GM12892 (cell line): ENCODE measurements at places on chromosomes 1 and 21.

DNA sequence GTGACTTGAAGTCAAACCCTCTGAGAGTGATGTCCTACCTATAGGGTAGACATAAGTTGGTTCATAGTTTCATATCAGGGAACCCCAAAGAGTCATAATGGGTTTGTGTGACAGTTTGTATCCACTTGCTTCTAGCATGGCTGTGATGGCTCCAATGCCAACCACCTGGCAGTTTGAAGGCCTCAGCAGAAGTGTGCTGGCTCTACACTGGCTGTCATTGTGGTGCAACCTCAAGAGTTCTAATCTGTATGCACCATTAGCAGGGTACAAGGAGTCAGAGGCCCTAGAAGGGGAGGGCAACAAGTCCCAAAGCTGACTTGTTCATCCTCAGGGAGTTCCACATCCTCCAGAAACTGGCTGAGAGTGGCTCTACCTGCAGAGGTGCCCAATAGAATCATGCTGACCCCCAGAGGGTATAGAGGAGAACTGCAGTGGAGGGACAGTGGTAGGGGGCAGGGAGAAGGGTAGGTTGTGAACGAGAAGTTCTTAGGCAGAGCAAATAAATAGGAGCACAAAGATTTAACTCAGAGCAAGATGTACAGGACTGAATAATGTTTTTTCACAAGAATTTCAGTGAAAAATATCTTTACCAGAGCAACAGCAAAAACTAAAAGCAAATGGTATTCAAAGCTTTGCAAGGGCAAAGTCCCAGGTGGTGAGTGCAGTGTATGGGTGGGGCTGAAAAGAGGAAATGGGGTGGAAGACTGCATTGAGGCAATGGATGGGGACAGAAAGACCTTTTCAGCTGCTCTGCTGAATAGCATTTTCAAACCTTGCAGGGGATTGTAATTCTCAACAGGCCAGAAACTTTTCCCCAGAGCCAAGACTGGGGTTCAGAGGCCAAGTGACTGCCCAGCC is 3.2 kb downstream of the FCRL2 start:
- peak; percentile 27 for DNase-seq

- DNase-seq, result no peak
These were observed 618.0 kb downstream of the NPHP4 start for GRCh38 chr1:5374192-5374591.

GRCh38 chr1:50214717-50215116 is 106.0 kb downstream of the ELAVL4 start:
- no peak for DNase-seq

GRCh38 chr1:85275701-85276214 is 674 bp downstream of the BCL10 start:
- no peak for DNase-seq

DNA sequence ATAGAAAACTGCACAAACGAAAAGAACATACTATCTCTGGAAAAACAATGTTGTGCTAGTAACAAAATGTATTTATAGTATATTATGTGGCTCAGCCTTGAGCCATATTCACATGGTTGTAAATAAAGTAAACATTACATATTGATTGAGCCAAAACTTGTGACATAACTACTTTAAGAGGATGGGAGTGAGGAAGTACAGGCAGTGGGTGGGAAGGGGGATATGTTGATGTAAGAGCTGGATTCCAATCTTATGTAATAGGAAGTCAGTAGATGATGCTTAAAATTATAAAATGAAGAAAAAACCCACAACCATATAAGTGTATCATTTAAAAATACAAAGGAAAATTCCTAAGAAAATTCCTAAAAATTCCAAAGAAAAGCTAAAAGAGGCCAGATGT is 42.7 kb downstream of the RHOU start:
- DNase-seq, result no peak

DNA sequence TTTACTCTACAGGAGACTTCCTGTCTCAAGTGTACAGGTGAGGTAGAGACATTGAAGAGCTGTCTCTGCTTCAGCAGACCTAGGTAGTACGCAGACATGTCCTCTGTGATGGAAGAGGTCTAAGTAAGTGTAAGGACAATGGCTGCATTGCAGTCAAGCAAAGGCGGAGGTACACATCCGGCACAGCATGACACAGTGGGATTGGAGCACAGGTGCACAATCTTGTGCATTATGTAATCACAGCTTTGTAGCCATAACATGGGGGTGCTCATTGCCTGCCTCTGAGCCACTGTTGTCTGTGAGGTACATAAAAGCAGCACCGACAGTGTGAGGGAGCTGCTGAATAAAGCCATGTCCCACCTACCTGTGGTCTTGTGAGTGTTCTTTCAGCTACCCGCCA is 66.4 kb upstream of the CCDC190 start:
- no peak for DNase-seq

GRCh38 chr1:56266359-56266758 is 313.0 kb downstream of the PLPP3 start:
- no peak for DNase-seq

GRCh38 chr1:229629261-229629660 is 3.2 kb downstream of the URB2 start:
- no peak for DNase-seq

GRCh38 chr1:77579547-77579946 is 102.9 kb downstream of the ZZZ3 start:
- no peak for DNase-seq

DNA sequence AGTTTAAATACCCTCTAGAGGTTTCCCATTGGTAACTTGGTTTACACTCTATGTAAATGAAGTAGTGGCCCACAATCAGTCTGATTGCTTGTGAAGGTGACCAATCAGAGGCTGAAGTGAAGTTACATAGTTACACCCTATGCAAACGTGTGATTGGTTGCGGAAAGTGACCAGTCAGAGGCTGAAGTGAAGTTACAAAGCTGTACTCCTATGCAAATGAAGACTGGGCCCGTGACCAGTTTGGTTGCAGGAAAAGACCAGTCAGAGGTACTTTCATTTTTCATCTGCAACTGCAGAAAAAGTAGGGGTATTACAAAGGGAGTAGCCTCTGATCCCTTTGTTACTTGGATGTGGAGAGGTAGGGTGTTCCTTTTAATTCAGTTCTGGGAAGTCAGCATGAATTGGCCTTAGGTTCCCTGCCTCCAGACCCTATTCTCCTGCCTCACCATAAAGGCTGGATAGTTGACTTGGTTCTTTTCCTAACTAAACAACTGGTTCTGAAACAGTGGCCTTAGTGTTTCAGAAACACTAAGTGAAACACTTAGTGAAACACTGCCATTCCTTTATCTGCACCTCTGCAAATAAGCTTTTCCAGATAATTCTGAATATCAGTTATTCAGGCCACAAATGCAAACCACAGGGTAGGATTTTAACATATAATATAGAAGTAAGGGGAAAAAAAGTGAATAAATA is 39.3 kb downstream of the MAGI3 start:
- DNase-seq, result no peak

GRCh38 chr1:57492586-57493226 is 68.8 kb upstream of the DAB1 start:
- no peak for DNase-seq

DNA sequence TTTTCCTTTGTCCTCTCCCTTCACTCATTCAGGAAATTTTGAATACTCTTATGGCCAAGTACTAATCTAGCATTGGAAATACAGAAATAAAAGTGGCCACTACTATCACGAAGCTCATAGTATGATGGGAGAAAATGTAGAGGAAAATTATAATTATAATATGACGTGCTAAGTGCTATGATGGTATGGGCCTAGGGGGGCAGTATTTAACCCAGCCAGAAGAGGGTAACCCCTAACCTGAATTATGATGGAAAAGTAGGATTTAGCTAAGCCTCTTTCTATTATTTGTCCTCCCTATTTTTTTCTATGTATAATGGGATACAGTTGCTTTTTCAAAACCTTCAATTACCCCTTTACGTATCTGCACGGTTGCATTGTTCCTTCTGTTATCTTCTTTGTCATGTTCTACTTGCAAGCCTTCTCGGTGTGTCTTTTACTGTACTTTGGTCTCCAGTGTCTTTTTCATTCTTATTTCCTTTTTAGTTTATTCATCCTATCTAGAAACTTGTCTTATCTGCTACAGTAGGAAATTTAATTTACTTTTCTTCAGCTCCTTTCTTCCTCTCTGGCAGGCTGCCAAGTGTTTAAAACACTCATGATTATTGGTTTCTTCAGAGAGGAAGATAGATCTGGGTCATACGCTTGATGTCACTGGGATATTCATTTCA is 88.8 kb upstream of the GPR52 start:
- no peak for DNase-seq

DNA sequence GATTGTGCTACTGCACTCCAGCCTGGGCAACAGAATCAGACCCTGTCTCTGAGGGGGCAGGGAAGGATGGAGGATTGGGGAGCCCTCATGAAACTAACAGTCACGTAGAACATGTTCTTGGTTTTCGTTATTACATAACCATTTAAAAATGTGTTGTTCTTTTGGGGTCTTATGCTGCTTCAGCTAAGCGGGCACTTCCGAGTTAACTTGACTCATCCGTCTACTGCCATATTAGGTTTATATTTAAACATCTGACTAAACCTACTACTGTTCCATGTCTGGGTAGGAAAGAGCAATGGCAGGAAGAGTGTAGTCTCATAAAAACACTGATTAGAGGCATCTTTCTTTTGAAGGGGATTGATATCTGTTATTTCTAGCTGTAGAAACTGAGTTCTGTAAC is 59.5 kb upstream of the BMP8A start:
- DNase-seq, result no peak

DNA sequence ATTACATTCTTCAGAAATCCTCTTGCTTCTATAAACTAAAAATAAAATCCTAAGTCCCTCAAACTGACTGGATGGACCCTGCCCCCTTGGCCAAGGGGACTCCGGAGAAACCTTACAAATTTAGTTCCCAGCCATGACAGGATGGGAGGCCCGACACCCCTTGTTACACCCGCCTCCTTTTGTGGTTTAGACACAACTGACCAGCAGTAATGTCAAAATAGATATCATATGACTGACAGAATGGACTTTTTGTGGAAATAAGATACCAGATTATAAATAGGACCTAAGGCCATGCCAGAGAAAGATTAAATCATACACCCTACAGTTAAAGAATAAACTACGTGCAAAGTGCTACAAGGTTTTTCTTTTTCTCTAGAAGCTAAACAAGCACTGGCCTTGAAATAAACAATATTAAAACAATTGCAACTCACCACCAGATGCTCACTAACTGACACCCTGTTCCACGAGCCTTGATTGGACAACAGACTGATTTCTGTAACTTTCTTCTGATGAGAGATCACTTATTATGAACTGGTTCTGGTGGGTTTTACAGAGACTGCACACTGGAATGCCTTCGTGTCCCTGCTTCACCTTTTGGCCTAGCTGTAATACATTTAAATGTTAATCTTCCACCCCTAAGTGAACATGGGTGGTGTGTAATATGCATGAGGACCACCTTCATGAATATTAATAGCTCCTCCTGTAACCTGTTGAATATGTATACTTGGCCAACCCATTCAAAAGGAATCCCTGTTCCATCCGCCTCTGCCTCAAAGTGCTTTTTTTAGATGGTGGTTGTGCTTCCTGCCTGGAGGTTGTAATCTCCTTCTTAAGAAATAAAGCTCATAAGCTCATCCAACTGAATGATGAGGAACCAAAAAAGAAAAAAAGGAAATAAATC is 99.6 kb downstream of the ODF2L start:
- DNase-seq, result no peak

DNA sequence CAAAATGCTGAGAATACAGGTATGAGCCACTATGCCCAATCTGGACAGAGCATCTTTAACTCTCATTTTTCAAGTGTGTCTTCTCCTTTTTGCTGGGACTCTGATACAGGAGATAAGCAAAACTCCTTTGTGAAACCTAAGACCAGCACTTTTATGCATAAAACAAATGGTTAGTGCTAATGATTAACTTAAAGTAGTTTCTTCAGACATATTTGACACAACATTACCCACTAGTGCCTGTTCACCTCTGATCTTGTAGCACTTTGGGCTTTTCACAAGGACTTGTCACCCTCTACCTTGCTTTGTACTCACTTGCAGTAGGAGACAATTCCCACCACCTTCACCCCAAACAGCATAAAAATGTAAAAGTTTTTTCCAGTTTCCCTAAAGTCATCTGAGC is 216.3 kb downstream of the RGS7 start:
- DNase-seq, result no peak

GRCh38 chr1:52323731-52324130 is 42.3 kb downstream of the CC2D1B start:
- DNase-seq, result no peak

GRCh38 chr1:1137256-1138045 is 21.6 kb upstream of the C1orf159 start:
- DNase-seq, result peak; percentile 88

DNA sequence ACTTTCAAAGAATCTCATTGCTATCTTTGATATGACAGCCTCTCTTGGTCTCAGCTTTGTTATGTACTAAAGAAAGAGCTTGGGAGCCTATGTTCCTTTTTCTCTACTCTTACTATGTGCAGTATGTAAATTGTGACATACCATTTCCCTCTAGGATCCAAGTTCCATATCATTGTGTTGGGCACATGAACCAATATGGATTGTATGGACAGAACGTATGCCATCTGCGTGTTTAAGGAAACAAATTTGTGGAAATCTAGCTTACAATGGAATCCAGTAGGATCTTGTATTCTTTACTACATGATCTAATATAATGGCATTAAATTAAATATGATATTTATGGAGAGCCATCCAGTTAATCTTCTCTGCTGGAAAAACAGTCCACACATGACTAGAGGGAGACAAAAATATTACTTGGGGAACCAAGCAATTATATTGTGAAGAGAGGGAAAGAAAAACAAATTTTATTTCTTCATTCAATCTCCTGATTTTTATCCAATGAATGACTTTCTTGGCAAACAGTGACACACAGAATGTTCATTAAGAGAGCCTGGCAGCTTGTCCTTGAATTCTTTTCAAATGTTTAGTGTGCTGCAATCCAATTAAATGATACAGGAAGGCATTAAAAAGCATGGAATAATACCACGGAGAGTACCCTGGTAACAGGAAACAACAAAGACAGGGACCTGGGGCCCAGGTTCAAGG is 106.5 kb upstream of the DAB1 start:
- no peak for DNase-seq

DNA sequence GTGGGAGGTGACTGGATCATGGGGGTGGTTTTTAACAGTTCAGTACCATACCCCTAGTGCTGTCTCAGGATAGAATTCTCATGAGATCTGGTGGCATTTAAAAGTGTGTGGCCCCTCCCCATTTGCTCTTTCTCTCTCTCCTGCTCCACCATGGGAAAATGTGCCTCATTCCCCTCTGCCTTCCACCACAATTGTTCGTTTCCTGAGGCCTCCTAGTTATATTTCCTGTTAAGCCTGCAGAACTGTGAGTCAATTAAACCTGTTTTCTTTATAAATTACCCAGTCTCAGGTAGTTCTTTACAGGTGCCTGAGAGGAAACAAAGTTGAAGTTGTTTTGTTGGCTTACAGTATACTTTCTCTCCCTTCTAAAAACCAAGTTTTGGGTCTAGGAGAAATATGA is 23.1 kb upstream of the SLC22A15 start:
- DNase-seq, result no peak

GRCh38 chr1:32247983-32248889 is 1.2 kb downstream of the FAM167B start:
- DNase-seq, result peak; percentile 80

GRCh38 chr1:33161061-33161681 is 20.7 kb downstream of the TRIM62 start:
- DNase-seq, result no peak

- no peak for DNase-seq
These were observed 40.5 kb downstream of the PLPPR4 start for GRCh38 chr1:99304725-99305282.
